ENCODE measurements at places on chromosomes 3 and 15.

GRCh38 chr15:51856714-51857380 lies 27.4 kb downstream of the TMOD3 start:
- DNase-seq: no peak

DNA sequence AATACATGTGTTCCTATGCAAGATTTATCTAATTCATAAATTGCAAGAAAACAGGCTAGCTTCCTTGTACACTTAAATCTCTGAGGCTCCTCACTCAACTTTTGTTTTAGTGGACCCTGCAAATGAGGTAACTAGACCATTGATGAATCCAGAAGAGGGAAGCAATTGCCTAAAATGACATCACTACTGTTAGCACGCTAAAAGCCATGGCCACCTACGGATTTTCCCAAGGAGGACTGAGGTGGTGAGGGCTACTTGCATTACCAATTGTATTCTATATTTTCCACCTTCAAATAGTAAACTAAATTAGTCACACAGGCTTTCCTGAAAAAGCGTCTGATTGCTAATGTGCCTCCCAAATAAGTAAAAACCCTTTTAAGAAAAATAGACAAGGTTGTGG lies 140.7 kb downstream of the GADL1 start:
- DNase-seq: no peak

GRCh38 chr3:43727930-43728329 lies 37.2 kb downstream of the ABHD5 start:
- no peak for DNase-seq

DNA sequence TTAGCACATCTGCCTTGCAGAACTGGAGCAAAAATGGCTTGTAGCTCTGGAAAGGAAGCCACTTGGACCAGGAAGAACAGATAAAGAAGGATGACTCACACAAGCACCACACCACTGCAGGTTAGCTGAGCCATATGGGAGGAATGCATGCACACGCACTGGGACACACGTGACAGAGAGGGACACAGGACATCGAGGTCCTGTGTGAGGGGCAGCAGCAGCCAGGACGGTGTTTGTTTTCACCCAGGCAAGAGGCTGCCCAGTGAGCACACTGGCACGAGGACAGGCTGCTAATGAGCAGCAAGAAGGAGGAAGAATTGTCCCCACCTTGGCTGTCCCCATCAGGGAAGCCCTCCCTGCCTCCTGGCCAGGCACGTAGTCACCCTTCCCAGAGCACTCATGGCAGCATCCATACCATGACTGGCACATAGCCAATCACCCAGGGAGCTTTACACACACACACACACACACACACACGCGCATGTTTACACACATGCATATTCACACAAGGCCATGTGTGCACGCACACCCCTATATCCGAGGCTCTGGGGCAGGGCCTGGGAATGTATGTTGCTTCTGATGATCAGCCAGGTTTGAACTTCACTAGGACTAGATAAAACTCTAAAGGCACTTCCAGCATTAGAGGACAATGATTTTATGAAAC lies 24.0 kb upstream of the SPTBN5 start:
- no peak for DNase-seq

DNA sequence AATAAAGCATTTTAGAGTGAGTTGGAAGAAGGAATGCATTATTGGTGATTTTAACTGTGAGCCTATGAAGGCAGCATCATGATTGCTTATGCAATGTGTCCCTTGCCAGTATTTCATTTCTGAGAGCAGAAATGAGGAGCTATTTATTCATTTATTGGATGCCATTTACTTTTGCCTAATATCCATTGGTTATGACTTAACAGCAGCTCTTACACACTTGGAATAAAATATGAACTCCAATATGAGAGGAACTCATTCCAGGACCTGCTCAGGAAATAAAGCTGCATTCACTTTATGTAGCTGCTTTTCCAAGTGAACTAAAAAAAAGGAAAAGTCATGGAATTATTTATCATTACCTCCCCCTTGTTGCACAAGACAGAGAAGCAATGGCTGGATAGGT lies 280.1 kb downstream of the LRTM1 start:
- no peak for DNase-seq

- DNase-seq: no peak
Observed at GRCh38 chr3:139307601-139308555, 35.9 kb upstream of the MRPS22 start.

GRCh38 chr15:63296195-63296594 lies 18.8 kb downstream of the APH1B start:
- no peak for DNase-seq

DNA sequence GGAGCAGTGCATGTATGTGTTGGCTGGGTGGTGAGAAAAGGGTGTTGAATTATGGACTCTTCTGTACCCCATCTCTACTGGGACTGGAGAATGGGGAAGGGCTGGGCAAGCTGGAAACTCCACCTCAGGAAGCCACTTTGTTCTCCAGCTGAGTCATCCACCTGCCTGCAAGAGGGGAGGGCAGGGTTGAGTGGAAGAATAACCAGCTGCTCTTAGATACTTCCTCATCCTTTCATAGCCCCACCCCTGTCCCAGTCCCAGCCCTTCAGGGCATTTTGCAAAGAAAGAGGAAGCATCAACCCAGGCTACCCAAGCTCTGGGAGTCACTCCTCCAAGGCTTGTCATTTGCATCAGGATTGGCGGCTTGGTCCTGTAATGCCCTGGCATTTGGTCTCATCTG lies 33.1 kb downstream of the RAB11A start:
- DNase-seq: no peak

- no peak for DNase-seq
Observed at GRCh38 chr3:132461544-132461943, 44.2 kb downstream of the DNAJC13 start.

- no peak for DNase-seq
Observed at GRCh38 chr3:172396400-172396799, 51.9 kb downstream of the GHSR start.

DNA sequence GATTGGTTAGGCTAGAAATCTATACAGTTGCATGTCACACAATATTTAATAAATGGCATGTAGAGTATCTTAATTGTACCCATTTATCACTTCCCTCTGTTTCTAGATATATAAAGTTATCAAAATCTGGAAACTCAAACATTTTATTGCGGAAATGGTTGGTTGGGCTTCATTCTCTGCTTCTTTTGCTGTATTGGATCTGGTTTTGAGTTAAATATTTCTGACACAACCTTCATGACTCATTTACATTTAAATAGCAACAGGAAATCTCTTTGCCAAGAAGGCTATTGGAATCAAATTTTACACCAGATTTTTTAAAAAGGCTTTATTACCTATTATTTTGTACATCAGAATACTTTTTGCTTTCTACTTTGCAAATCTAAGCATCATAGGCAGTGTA lies 153.8 kb downstream of the EBLN2 start:
- no peak for DNase-seq

- no peak for DNase-seq
Observed at GRCh38 chr3:167575000-167575600, 78.6 kb downstream of the WDR49 start.

Measured in activated naive CD8-positive, alpha-beta T cell treated with anti-CD3 and anti-CD28 coated beads, Interleukin-2, amount 50 U/mL, for 16 hours (primary cell).